ENCODE measurements at places on chromosomes 16 and 17.

DNA sequence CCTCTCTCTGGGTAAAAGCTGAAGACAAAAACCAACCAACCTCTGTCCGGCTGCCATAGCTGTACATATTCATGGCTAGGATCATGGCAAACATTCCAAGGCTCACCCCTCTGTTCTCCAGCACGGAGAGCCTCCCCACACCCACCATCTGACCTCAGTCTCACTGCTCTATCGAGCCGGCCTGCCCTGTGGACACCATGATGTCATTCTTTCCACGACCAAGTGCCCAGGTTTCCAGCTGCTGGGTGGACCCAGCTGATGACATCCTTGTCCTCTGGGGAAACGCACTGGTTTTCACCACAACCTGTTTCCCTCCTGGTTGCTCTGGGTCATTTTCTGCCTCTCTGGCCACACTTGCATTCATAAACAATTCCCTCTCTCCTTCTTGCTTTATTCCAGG lies 67.7 kb downstream of the NDEL1 start:
- no peak for DNase-seq

- peak; percentile 55 for DNase-seq
Observed at GRCh38 chr17:32007463-32008298, 498 bp downstream of the LRRC37B start.

DNA sequence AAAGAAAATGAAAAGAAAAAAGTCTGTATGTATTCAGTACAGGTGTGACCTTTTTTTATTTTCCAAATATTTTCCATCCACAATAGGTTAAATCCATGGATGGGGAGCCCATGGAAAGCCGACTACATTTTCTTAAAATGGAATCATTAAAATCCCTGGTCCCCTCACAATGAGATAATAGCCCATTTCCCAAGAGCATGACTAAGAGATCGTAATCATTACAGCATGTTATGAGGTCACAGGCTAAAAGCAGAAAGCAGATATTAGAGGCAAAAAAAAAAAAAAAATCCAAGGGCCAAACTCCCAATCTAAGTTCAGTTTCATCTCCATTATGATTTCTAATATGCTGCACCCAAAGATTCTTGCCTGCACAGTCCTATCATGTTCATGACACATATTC lies 44.7 kb downstream of the CYTH1 start:
- peak; percentile 40 for DNase-seq

DNA sequence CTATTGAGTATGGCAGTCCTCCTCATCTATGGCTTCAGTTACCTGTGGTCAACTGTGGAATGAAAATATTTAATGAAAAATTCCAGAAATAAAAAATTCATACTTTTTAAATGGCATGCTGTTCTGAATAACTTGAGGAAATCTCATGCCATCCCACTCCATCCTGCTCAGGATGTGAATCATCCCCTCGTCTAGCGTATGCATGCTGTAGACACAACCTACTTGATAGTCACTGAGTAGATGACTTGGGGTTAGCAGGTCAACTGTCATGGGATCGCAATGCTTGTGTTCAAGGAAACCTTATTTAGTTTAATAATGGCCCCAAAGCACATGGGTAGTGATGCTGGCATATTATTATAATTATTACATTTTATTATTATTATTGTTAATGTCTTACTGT lies 4.8 kb upstream of the VAC14 start:
- no peak for DNase-seq

DNA sequence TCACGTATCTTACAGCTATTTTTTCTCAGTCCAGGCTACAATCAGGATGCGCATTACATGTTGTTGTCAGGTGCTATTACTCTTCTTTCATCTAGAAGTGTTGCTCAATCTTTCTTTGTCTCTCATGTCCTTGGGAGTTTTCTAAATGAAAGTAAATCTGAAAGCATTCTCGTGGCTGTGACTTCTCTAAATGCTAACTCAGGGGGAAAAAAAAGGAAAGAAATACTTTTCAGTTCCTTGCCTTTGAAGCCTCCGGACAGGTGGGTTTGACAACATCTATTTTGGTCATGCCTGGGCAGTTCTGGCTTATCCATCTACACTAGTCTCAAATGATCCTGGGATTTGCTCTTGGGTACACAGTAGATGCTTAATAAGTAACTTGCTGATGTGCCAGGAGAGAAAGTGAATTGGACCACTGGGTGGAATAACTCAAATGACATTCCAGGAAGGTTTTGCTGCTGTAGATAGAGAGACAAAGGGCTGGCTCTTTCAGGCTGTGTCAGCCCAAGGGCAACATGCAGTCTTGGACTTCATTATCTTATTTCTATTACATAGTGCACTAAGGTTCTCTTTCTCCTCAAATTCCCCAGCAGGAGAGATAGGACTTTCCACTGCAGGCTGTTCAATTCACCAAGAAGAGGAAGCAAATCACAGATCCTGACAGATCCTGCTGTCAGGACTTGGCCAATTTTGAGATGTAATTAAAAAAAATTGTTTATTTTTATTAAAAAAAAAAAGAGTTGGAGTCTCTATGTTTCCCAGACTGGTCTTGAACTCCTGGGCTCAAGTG lies 63.6 kb upstream of the NFAT5 start:
- peak; percentile 83 for DNase-seq

DNA sequence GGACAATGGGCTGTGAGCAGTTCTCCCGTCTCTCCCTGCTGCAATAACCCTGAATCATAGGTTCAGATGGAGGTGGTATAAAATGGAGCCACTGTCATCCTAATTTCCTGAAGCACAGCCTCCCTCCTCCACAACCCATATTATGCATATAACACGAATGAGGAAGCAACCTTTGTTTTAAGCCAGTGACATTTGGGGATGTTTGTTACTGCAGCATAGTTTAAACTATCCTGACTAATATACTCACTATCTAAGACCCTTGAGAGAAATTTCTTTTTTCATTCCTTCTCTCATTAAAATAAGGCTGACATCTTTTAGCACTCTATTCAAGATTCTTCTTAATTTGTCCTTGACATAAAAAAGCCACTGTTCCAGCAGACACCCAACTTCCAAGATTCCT lies 413.4 kb downstream of the SOX9 start:
- DNase-seq = no peak

GRCh38 chr16:29925105-29925756 lies 795 bp downstream of the KCTD13 start:
- DNase-seq = no peak

DNA sequence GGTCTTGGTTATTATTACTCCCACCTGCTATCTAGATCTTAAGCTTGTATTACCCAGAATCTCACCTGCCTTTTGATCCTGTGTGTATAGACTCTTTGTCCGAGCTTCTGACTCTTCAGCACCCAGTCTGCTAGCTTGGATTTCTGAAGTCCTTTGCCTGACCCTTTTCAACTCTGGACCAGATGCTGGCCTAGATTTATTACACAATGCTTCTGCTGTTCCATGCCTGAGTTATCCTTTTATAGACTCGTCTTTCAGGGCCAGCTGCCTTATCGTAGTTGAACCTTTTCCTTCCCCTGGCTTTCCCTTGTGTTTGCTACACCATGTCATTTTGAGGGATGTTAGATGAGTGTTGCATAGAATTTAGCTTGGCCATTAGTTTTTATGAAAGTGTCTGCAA lies 32.6 kb downstream of the RHOT1 start:
- no peak for DNase-seq

DNA sequence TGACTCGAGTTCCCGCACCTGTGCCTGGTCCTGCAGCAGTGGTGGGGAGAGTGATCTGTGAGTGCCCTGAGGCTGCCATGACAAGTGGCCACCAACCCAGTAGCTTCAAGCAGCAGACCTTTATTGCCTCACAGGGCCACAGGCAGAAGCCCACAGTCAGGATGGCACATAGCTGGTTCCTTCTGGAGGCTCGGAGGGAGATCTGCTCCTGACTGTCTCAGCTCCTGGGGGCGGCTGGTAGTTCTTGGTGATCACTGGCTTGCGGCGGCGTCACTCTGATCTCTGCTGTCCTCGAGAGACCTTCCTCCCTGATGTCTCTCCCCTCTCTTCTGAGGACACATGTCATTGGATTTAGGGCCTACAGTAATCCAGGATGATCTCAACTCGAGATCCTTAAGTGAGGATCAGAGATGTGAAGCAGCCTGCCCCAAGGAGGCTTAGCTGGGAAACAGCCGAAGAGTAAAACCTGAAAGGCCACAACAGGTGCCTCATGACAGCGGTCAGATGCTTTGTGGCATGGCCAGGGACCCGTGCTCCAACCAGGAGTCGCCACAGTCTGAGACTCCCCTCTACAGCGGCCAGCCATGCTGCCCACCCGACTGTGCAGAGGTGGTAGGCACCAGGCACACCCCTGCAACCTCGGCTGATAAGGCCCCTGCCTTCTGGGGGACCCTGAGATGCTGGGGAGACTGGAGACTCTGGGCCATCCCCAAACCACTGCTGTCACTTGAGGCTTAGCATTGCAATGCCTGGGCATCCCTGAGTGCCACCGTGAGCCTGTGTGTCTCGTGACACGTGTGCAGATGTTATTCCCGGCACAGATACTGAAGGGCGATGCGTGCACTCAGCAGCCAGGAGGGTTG lies 30.0 kb upstream of the SLC38A10 start:
- DNase-seq = no peak

DNA sequence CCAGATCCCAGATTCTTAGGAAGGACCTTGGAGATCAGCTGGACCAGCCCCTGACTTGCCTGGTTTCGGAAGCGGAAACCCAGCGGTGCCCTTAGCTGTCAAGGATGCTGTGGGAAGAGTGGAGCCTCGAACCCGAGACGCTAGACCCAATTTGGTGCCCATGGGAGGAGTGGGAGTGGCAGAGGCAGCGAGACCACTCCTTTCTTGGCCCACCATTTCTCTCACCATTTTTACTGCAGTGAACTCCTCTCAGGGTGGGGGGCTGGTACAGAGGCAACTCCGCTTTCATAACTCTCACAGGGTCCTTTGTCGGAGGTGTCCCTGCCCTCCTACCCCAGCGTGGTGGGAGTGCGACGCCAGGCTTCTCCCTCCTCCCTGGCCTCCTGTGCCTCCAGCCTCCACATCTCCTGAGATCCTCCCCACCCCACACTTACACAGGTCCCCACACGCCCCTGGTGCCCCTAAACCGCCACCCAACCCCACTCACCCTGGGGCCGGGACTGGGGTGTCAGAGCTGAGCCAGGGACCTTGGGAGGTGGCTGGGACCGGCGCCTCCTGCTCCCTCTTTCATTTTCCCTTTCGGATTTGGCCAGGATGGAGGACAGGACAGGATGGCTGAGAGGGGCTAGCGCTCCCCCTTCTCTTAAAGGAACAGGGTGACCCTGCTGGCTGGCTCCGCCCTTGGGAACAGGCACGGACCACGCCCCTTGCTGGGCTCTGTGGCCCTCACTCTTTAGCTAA lies at the start of gene GJD3:
Gene GJD3 (minus strand): TSS at position 617 of the 741 bp plus-strand sequence. CDS start 922 bp downstream, outside the sequence.
- no peak for DNase-seq

DNA sequence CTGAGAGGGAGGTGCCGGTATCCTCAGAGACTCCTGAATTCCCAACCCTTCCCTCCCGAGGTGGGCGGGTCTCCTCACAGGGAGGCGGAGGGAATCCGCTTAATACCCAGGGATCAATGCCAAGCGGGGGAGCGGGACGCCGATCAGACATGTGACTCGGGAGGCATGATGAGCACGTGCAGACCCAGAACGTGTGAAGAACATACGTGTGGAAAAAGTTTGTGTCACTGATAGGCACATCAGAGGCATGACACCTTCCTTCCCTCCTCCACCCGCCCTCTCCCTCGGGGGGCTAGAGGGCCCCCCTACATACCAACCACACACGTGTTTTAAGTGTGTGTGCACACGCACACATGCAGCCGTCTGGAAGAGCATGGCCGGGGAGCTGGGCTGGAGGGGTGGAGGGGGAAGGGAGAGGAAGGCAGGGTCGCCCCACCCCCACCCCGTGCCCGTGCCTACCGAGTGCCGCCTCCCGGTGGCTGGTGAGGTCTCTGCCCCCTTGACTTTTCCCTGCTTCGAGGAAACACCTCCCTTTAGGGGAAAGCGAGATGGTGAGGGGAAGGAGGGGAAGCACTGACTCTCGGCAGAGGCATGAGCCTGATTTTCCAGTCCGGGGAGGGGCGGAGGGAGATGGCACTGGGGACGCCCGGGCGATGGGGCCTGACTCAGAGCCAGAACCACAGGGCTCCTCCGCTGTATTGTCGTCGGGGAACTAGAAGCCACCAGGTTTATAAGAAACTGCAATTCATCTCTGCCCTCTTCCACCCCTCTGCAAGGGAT lies 12.1 kb upstream of the TBX21 start:
- DNase-seq = no peak

GRCh38 chr17:82687871-82688270 lies 10.6 kb downstream of the RAB40B start:
- peak; percentile 83 for DNase-seq

DNA sequence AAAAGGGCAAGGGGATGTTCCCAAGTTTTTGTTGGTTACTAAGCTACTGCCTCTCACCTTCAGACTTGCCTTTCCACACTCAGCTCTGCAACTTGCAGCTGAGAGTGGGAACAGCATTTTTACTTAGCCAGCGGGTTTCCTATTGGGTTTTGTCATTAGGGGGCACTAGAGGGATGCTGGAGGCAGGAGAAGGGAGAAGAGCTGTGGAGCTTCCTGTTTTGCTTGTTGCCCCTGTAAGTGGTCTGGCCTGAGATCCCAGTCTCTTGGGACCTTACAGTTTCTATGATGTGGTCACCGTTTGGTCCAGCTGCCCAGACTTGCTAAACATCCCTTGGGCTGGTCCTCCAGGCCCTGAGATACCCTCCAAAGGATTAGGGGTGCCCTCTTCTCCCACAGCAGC lies 209.6 kb upstream of the NLRP1 start:
- no peak for DNase-seq

GRCh38 chr17:54956791-54957190 lies 11.7 kb downstream of the COX11 start:
- no peak for DNase-seq

- DNase-seq = no peak
Observed at GRCh38 chr16:88853325-88853941, 3.3 kb downstream of the GALNS start.

DNA sequence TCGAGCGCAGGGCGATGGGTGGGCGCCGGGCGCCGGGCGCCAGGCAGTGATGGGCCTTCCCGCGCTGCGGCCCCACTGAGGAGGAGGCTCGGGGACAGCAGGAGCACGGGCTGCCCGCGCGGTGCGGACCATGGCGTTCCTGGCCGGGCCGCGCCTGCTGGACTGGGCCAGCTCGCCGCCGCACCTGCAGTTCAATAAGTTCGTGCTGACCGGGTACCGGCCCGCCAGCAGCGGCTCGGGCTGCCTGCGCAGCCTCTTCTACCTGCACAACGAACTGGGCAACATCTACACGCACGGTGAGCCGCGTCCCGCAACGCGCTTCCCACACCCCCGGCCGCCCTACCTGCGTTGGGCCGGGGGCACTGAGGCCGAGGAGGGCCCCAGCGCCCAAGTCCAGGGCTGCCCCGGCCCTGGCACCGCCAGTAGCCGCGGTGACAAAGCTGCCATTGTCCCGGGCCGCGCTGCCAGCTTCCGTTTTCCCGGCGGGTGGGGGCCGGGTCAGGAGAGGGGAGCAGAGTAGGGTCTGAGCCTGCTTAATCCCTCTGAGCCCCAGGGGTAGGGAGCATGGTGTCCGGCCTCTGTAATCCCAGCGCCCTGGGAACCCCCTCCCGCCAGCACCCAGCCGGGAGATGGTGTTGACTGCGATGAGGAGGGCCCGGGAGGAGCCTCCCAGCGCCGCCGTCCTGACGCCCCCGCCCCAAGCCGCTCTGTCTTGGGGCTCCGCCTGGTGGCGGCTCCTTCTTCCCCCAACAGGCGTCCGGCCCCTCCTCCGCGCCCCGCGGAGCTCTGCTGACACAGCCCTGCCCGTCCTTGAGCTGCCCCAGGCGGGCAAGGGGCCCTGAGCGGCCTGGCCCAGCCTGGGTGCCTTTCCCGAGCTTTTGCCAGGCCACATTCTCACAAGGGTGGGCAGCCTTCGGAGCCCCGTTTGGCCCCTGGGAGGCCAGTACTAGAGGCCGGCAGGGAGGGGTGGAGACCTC lies 685 bp downstream of the PAQR4 start:
- DNase-seq = peak; percentile 71

- no peak for DNase-seq
Observed at GRCh38 chr16:3017794-3018506, at the start of gene CLDN6. Gene CLDN6, minus strand, starts transcription at chr16:3018183. Its CDS starts 2,162 bp downstream, at chr16:3016021.
